ENCODE measurements at places on chromosomes 1 and 21.
A peak's percentile ranks its signal among the peaks of the same experiment; 100 is the strongest.

GRCh38 chr21:37224861-37225839, 42.0 kb downstream of the VPS26C start:
- no peak for DNase-seq

GRCh38 chr1:230127105-230128054, 60.3 kb downstream of the GALNT2 start:
- no peak for DNase-seq

- no peak for DNase-seq
Observed at GRCh38 chr21:39263372-39263771, 50.1 kb downstream of the BRWD1 start.

- DNase-seq = no peak
Observed at GRCh38 chr1:229841230-229841629, 215.2 kb downstream of the URB2 start.

DNA sequence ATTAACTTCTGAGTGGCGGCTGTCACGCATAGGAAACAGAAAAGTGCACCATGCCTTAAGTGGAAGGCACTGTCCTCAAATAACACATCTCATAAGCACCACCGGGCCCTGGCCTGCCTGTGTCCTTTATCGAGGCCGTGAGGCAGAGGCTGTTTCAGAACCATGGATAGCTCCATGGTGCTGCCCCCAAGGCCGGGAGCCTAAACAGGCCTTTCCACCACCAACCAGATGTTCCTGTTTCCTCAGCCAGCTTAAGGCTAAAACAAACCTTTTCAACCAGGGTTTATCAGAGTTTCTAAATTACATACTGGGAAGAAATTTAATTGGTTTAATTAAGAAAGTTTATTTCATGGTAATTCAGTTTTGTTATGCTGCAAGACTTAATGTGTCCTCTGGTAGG, 114.4 kb downstream of the DMRTA2 start:
- peak; percentile 27 for DNase-seq

GRCh38 chr1:91054780-91055481, 33.1 kb upstream of the ZNF644 start:
- DNase-seq = no peak

DNA sequence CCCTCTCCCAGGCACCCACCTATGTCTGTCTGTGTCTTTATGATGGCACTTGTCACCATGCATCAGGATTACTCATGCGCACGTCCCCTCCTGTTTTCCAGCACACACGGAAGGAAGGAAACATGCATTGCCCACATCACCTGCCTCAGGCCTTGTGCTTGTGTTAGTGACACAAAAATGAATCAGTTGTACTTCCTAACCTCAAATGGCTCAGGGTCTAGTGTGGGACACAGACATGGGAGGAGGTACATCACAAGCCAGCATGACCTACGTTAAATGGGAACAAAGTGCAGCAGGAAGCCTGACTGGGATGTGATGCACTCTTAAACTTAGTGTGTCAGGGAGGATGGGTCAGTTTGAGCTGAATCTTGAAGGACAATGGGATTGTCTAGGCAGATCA, 126.7 kb downstream of the TRABD2B start:
- no peak for DNase-seq

DNA sequence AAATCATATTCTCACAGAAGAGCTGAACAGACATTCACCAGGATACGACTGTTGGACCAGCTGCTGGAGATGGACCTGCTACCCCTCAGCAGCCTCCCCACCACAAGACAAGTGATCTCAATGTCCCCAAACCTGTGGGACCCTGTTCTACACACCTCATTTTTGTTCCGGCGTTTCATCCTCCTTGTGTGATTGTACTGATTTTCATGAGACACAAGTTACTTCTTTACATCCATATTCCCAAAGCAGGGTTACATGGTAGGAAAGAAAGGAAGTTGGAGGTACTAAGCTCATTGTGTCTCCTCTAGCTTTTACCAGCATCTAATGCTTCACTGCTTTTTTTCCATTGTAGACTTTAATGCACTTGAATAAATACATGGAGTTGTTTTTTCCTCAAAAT, 8.7 kb downstream of the ADAMTS1 start:
- DNase-seq = no peak

- no peak for DNase-seq
Observed at GRCh38 chr1:65759516-65759915, 33.2 kb upstream of the PDE4B start.

DNA sequence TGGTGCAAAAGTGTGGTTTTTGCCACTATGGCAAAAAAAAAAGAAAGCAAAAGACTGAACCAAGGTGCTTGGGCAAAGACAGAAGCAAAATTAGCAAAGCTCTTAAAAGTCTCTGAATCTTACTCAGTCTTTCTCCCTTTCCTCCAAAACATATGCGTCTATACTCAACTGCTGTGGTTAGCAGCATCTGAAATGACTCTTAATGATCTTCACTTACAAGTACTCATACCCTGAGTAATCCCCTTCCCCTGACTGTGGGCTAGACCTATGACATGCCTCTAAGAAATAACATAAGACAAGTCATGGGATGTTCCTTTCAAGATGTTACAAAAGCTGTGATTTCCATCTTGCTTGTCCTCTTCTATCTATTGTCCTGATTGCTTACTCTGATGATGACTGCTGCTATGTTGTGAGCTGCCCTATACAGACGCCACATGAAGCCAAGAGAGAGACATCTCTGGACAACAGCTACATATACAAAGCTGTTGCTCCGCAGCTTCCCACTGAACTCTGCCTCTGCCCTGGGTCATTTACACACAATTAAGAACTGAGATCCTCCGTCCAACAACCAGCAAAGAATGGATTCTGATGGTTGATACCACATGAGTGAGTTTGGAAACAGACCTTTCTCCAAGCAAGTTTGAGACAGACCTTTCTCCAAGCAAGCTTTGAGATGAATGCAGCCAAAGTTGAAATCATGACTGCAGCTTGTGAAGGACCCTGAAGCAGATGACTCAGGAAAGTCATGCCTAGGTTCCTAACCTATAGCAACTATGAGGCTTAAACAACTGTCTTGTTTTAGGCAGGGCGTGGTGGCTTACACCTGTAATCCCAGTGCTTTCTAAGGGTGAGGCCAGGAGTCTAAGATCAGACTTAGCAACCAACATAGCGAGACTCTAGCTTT, 55.2 kb downstream of the PUM1 start:
- DNase-seq = no peak

DNA sequence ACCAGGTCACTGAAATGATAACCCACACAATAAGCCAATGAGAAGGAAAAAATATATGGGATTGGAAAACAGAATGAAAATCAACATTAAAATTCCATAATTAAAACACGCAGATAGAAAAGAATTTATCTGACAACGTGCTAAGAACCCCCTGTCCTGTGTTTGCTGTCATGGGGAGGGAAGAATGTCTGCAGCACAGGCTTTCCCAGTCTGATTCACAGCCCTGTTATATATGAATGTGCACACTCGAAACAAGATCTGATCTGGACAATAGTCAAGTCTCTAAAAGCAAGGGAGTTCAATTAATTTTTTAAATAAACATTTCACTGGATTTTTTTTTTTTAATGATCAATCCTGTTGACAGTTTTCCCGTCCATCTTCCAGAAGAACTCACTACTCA, 220.0 kb downstream of the RERE start:
- no peak for DNase-seq

DNA sequence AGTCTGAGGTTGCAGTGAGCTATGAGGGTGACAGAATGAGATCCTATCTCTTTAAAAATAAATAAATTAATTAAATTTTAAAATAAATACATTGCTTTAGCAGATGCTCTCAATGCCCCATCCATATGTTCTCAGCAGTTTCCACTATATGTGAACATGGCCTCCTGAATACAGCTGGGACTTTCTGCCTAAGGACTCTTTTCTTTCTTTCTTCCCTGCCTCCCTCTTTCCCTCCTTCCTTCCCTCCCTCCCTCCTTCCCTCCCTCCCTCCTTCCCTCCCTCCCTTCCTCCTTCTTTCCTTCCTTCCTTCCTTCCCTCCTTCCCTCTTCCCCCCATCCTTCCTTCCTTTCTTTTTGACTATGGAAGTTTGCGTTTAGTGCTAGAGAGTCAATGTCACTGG, 10.2 kb upstream of the GRIK1 start:
- DNase-seq = no peak

DNA sequence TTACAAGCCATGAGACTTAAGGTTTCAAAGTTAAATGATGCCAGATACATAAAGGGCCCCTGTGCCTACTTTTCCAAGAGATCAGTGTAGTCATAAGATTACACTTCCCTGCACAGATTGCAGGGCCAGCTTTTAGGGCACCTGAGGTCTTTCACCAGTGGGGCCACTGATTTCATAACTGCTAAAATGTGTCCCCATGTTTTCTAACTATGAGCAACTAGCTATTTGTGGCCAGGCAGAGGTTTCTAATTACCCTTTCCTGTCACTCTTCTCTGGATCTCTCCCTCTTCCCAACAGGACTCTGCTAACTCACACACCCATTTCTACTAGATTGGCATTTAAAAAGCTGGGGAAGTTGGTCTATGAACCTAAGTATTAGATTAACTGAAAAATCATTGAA, 207.1 kb upstream of the SGIP1 start:
- DNase-seq = no peak

DNA sequence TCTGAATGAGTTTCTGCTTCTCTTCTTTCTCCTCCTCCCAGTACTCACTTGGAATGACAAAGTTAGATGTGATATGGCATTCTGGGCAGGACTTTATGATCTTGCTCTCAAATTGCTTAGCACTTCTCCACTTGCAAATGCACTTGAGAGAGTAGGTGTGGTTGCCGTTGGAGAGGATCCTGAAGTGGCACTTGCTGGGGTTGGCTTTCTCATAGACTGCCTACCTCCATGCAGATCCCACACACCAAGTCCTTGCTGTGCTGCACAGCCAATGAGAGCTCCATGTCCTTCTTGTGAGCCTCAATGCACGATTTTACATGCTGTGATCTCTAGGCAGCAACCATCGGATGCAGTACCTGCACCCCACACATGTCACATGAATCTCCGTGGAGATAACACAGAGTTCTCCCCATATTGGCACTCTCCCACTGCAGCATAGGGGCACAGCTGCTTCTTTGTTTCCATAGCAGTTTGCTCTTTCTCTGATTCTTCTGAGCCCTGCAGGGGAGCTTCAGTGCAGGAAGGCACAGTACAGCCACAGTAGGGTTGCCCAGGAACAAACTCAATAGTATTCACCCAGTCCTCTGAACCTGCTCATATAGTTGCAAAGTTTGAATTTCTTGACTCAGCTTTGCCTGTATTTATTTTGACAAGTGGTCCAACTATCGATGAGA, 45.2 kb downstream of the ZNF691 start:
- DNase-seq = no peak

DNA sequence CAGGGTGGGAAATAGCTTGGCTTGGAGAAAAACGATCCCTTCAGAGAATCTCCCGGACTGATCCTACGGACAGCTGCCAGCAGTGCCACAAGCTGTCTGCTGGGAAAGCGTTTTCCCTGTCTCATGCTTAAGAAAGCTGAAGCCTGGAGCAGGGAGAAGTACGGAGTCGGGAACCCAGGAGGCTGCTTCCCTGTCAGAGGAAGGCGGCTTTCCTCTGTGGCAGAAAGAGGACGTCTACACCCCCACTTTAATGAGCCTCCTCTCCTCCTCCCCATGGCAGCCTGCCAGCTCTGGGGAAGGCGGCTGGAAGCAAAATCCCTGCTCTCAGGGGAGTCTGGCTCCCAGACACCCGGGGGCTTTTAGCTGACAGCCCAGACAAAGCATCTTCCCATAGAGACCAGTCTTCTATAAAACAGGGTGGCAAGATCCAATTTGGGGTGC, 7.3 kb downstream of the KIF21B start:
- peak; percentile 48 for DNase-seq

GRCh38 chr1:236861560-236862218, 66.6 kb downstream of the MTR start:
- DNase-seq = no peak

GRCh38 chr21:31489014-31489413, 145.0 kb upstream of the TIAM1 start:
- no peak for DNase-seq

- DNase-seq = no peak
Observed at GRCh38 chr1:246567646-246568235, 1.5 kb downstream of the CNST start.

DNA sequence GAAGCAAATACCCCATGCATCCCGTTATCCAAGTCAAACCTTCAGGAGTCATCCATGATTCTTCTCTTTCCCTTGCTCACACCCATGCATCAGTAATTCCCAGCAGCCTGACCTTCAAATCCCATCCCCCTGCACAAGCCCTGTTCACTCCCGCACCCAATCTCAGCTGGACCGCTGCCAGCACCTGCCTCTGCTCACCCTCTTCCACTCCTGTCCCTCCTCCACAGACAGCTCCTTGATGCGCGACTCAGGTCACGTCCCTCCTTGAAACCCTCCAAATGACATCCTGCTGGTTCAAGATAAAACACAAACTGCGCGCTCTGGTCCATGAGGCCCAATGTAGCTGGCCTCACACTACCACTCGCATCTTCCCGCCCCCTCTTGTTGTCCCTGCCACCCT, 43.4 kb upstream of the MPZL1 start:
- no peak for DNase-seq
